ENCODE measurements at places on chromosomes 11 and 22.

GRCh38 chr11:64223001-64223651 lies 2.9 kb downstream of the TRPT1 start:
- no peak for DNase-seq

- peak; percentile 55 for DNase-seq
Measured at GRCh38 chr22:28808716-28809355, 8.5 kb upstream of the XBP1 start.

DNA sequence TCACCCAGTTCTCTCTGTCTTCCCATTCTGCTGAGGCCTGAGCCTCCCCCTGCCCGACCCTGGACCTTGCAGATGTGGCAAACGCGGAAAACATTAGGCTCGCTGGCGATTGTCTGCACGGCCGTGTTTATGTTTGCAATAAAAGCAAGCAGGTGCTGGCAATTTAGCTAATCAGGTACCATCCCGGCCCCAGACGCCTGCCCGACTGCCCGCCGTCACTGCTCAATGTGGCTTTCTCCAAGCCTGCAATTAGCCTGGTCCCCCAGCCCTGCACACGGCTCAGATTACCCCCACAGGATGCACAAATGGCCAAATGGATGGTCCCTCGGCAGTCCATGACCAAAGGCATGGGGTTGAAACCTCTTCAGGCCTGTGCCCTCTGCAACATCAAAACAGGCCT lies 259.7 kb downstream of the MN1 start:
- no peak for DNase-seq

GRCh38 chr11:88414385-88414861 lies 76.9 kb upstream of the CTSC start:
- peak; percentile 76 for DNase-seq

- no peak for DNase-seq
Measured at GRCh38 chr11:111387363-111387762, 8.3 kb upstream of the POU2AF1 start.

GRCh38 chr11:37533087-37533486 lies 935.1 kb upstream of the RAG2 start:
- DNase-seq: no peak

- peak; percentile 81 for DNase-seq
Measured at GRCh38 chr11:75326439-75326810, 25.0 kb downstream of the ARRB1 start.

- DNase-seq: no peak
Measured at GRCh38 chr22:43407591-43407990, 4.2 kb upstream of the MPPED1 start.

- DNase-seq: peak; percentile 83
Measured at GRCh38 chr11:87097582-87097981, 59.8 kb downstream of the TMEM135 start.

DNA sequence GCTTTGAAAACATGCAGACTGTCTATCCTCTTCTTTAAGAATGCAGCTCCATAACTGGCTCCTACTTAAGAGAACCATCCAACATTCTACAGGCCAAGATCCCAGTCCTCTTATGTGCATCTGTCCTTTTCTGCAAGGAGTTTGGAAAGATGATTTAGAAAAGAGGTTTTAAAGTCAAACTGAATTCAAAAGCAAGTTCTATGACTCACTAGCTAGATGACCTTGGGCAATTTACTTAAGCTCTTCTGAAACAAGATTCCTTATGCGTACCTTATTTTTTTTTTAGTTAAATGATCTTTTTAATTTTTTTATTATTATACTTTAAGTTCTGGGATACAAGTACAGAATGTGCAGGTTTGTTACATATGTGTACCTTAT lies 29.2 kb downstream of the GUCY1A2 start:
- DNase-seq: no peak

- no peak for DNase-seq
Measured at GRCh38 chr11:67174311-67174710, 55.2 kb downstream of the KDM2A start.

All from NB4 (cell line).